HS-27A (cell line): ENCODE measurements at places on chromosomes 6 and 20.

GRCh38 chr6:129105035-129105434, 222.1 kb downstream of the LAMA2 start:
- no peak for DNase-seq

GRCh38 chr6:125307964-125308615, 6.3 kb upstream of the HDDC2 start:
- no peak for DNase-seq

GRCh38 chr20:61937146-61937962, 128.3 kb downstream of the TAF4 start:
- DNase-seq = no peak

GRCh38 chr6:3220366-3220765, 7.1 kb downstream of the TUBB2B start:
- DNase-seq = no peak

DNA sequence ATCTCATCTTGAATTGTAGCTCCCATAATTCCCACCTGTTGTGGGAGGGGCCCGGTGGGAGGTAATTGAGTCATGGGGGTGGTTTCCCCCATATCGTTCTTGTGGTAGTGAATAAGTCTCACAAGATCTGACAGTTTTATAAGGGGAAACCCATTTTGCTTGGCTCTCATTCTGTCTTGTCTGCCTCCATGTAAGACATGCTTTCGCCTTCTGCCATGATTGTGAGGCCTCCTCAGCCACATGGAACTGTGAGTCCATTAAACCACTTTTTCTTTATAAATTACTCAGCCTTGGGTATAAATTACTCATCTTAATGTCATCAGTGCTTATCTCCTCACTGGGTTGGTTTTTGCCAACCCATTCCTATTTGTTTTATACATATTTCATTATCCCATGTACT, 142.0 kb upstream of the GMDS start:
- DNase-seq = no peak

GRCh38 chr20:60986506-60987156, 265.4 kb upstream of the CDH4 start:
- DNase-seq = no peak

DNA sequence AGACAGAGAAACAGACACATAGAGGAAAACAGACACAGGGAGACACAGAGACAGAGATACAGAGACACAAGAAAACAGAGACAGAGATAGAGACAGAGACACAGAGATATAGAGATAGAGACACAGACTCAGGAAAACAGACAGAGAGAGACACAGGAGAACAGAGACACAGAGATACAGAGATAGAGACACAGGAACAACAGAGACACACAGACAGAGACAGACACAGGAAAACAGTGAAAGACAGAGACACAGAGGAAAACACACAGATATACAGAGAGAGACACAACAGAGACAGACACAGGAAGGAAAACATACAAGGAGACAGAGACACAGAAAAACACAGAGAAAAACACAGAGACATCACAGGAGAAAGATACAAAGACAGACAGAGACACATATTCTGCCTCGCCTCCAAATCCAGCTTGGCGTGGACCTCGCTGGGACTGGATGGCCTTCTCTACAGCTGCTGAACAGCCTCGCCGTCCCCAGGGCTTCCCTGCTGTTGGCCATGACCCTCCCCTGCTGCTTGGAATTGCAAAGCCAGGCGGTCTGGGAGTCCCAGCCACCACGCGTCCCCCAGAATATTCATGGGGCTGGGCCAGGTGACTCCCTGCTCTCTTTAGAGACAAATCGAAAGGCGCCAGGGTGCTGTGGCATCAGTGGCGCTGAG, 36.8 kb downstream of the NTSR1 start:
- no peak for DNase-seq

GRCh38 chr6:139546106-139546472, 171.6 kb upstream of the CITED2 start:
- no peak for DNase-seq

DNA sequence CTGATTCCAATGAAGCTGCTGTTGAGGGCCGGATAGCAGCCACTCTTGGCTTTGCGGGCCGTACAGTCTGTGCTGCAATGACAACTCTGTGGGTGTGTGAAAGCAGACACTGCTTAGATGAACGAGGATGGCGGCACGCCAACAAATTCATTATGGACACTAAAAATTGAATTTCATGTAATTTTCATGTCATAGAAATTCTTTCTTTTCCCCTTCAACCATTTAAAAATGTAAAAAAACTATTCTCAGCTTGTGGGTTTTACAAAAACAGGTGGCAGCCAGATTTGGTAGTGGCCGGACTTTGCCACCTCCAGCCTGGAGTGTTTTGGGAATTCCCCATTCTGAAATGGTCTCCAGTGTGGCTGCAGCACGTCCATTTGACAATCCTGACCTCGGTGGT, 26.0 kb downstream of the MAS1 start:
- no peak for DNase-seq

GRCh38 chr6:68252632-68253031, 382.4 kb upstream of the ADGRB3 start:
- DNase-seq = no peak

DNA sequence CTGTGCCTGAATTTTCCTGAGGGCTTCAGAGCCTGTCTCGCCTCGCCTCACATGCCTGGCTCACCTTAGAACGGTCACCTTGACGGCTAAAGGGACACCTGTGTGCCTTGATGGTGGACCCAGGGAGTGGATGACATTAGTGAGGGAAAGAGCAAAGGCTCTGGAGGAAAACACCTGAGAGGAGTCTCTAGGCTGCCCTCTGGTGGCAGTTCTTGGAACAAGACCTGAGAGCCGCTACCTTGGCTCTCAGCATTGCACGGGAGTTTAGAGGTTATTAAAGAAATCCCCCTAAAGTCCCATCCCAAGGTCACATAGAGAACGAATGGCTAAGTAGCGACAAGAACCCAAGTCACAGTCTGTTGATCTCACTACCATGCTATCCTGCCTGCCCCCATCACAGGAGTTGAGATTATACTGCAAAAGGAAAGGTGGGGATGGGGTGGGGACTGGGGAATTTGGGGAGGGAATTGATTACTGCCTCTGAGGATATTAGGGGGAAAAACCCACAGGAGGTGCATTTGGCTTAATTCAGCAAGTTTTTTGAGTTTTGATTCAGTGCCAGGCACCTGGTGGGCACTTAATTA, 7.9 kb upstream of the CDSN start:
- DNase-seq = peak; percentile 26

DNA sequence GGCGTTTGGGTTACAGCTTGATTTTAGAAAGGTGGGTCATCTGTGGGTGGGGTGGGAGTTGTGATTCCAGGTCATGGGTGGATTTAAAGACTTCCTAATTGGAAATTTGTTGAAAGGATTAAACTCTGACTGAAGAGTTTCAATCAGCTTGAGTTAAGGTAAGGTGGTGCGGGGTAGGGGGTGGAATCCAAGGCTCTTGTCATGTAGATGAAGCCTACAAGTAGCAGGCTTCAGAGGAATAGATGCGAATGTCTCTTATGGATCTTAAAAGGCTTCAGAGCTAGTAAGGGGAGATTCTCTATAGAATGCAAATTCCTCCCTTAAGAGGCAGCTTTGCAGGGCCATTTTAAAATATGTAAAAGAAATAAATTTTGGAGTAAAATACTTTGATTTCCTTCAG, 645.3 kb downstream of the FRK start:
- no peak for DNase-seq

DNA sequence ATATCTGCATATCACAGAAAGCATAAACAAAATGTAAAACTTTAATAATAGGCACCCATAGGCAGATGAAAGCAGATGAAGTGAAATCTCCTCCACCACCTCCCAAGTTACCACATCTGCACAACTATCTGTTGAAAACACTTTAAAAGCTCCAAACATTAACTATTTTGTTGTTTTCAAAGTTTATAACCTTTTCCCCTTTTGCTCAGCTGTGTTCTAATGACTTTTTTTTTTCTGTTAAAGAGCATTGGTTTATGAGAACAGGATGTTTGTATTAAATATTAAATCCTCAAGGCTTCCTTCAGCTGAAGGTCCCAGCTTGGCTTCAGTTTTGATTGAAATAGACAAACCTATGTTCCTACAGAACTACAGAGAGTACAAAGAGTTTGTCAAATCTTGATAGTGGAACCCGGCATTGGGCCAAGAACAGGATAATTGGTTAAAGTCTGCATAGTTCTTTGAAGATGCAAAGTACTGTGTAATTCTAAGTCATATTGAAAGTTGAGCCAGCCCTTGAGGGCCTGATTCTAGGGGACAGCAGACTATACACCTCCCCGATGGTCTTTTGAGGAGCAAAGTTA, 255.1 kb upstream of the JAG1 start:
- DNase-seq = no peak

DNA sequence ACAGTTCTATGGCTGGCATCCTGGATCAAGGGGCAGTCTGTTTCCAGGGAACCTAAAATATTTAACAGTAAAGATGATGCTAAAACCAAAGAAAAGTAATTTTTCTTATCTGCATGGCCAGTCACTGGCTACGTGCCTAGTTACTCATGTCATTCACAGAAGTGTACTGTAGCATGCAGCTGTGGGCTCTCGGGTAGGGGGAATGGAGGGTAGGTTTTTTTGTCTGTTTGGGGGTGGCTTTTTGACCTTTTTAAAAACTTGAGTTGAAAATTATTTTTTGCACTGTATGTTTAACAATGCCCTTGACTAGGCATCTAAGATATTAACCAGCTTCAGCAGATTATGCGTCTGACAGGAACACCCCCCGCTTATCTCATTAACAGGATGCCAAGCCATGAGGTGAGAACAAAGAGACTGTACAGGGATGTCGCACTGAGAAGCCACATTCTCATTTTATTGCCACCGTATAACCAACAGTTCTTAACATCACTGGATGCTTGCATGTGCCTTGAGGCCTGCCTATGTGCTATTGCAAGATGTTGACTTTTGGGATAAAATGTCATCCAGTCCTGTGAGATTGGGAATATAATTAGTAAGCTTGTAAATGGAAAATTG, 30.3 kb upstream of the MAPK13 start:
- DNase-seq = no peak

- no peak for DNase-seq
Measured at GRCh38 chr6:5582762-5583161, 321.4 kb downstream of the FARS2 start.

DNA sequence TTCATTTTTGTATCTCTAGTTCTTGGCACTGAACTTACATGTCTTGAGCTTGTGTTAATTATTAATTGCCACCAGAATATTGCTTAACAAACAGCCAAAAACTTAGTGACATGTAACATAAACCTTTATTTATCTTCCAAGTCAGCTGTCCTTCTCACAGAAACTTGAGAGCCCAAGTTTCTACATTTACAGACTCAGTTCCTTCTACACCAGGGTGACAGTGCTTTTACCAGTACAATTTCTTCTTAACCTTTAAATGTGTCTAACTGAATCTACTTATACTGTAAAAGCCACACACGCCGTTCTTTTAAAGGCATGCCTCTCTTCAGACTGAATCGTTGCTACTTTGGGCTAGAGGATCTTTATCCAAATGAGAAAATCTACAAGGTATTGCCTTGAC, 539.2 kb downstream of the GRIK2 start:
- no peak for DNase-seq

GRCh38 chr6:13531956-13532355, 42.4 kb upstream of the SIRT5 start:
- DNase-seq = no peak

DNA sequence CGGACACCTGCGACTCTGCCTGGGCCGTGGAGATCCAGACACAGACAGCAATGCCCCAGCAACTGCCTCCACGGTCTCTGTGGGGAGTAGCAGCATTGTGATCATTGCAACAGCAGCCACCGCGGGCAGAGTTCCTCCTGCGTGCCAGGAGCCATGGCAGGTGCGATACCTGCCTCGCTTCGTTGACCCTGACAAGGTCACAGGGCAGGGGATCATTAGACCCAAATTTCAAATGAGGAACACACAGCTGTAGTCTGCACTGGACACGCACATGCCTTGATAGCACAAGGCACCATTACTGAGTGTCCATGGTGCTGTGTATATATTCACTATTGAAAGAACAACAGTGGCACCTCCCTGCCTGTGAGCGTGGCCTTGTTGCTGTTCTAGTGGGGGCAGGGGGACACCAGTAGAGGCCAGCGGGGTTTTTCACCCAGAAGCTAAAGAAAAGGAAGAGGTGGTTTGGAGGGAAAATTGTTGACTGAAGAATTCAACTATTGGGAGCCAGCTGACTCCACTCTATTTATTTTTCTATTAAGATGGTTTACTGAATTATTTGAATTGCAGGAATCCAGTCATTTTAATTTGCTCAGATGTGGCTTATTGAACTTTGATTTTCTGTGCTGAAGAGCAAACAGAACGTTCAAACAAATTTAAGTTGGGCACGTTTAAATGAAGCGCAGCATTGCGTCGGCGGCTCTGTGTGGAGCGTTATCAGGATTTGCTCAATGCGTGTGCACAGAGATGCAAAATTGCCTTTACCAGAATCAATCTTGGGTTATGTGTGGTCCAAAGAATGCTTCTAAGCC, 60.2 kb upstream of the RPS6KA2 start:
- no peak for DNase-seq

- DNase-seq = peak; percentile 51
Measured at GRCh38 chr20:51563486-51564332, 21.2 kb upstream of the NFATC2 start.

- DNase-seq = no peak
Measured at GRCh38 chr20:54250691-54251090, 42.8 kb downstream of the PFDN4 start.

- no peak for DNase-seq
Measured at GRCh38 chr6:117481278-117481925, 1.1 kb upstream of the DCBLD1 start.

- no peak for DNase-seq
Measured at GRCh38 chr20:50251992-50252511, 61.4 kb downstream of the CEBPB start.

DNA sequence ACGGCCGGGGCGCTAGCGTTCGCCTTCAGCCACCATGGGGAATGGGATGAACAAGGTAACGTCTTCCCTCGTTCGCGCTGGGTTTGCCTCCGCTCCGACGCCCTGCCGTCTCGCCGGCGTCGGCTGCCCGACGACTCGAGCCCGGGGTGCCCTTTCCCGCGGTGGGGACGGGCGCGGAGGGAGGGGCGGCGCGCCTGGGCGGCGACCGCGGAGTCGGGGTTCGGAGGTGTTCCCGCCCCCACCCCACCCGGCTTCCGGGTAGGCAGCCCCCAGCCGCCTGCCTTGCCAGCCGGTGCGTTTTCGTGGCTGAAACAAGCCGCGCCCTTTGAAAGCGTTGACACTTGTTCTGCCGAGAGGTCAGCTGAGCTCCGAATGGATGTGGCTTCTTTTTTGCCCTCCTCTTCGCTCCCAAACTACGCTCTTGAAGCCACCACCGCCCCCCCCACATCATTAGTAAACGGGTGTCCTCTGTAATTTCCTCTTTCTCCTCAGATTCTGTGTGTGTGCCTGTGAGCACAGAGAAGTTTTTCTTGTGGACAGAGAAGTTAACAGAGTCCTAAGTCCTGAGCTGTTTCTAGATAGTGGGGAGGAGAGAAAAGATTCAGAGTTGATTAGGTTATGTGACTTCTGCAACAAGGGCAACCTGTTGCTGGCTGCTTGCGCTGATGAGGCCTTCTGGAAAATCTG, 362 bp downstream of the DUSP22 start:
- DNase-seq = no peak

- no peak for DNase-seq
Measured at GRCh38 chr20:33277471-33278441, 5.3 kb upstream of the BPIFB1 start.
